ENCODE measurements at places on chromosomes 5 and 9.

- no peak for DNase-seq
Measured at GRCh38 chr5:142637871-142638270, 48.0 kb downstream of the FGF1 start.

- DNase-seq = no peak
Measured at GRCh38 chr9:77827104-77827784, 179.1 kb upstream of the GNA14 start.

DNA sequence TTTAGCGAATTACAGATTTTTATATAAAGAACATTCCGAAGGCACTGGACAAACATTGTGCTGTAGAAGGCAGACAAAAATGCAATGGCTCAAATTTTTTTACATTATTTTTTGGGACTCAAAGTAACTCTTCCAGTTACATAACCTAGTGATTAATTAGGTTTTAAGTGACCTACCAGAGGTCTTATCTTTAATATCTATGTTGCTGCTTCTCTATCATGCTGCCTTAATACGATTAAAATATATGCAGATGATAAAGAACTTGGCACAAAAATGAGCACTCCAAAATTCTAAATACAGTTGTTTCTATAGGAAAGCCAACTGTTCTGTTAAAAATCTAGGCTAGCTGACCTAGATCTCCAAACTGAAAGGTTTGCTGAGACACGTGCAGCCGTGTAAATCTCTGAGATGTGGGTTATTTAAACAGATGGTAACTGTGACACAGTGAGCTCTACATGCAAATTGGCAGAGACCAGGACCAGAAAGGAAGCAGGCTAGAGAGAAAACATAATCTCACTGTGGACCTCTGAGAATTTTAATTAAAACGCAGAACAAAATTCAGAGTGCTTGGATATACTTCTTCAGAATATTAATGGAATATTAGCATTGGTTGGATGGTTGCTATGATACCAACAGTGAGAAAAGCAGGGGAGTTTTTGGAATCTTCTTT is 56.2 kb downstream of the CAMK4 start:
- DNase-seq = no peak

DNA sequence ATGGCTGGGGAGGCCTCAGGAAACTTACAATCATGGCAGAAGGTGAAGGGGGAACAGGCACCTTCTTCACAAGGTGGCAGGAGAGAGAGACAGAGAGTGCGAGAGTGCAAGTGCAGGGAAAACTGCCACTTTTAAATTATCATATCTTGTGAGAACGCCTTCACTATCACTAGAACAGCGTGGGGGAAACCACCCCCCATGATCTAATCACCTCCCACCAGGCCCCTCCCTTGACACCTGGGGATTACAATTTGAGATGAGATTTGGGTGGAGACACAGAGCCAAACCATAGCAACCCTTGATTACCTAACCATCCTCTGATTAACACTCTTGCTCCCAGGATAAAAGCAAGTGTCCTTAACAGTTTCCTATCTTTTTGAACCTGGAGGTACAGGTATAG is 21.1 kb downstream of the ADAMTS19 start:
- DNase-seq = no peak

DNA sequence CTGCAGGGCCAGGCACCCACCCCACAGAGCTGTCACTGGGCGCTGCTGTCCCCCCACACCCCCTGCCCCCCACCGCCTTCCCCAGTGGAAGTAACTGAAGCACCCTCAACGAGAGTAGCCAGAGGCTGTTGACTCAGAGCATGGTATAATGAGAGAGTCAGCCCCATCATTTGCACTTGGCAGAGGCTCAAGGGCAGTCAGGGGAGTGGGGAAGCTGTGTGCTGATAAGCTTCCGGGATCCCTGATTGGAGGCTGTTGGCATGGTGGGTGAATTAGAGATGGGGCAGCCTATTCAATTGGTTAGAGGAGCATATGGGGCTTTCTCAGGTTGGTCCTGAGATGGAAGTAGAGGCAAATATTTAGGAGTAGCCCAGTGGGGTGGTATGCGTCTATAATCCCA is 77.1 kb upstream of the GOLM1 start:
- DNase-seq = peak; percentile 83

DNA sequence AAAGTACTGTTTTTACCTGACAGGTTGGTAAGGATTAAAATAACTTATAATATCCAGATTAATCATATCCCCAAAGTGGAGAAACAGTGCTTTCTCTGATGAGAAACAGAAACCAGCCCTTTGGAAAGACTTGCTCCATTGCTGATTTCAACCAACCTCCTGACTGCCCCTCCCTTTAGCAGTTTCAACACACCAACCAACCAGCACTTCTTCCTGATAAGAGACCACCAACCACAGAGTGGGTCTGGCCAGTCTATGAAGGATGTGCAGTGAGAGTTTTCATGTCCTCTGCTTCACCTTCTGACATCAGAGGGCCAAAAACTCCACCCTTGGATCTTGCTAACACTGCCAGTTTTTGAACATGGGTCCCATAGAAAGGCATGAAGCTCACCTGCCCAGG is 28.1 kb downstream of the RIGI start:
- no peak for DNase-seq

GRCh38 chr5:7363067-7363677 is 32.8 kb upstream of the ADCY2 start:
- no peak for DNase-seq

- peak; percentile 37 for DNase-seq
Measured at GRCh38 chr9:121499427-121500164, at the start of gene GGTA1. GGTA1 (minus strand) TSS chr9:121499844; CDS start chr9:121467922, 31,922 bp downstream.

GRCh38 chr5:143559586-143560109 is 156.2 kb upstream of the NR3C1 start:
- no peak for DNase-seq

- peak; percentile 93 for DNase-seq
Measured at GRCh38 chr9:35114113-35114839, 1.4 kb downstream of the ATOSB start.

DNA sequence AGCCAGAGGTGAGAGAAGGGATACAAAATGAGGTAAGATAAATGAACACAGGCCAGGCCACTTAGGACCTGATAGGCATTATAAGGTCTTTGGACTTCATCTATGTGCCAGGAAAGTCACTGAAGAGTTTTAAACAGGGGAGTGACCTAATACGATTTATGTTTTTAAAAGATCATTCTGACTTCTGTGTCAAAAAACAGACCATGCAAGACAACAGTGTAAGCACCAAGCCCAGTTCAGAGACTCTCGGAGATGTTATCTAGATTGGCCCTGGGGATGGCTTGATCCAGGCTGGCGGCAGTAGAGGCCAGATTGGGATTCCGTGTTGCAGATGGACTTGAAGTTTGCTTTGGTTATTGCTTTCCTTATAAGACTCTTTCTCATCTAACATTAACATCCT is 43.0 kb upstream of the DPYSL3 start:
- DNase-seq = no peak

GRCh38 chr5:18772475-18772874 is 1138.2 kb downstream of the TAF11L14 start:
- peak; percentile 74 for DNase-seq

DNA sequence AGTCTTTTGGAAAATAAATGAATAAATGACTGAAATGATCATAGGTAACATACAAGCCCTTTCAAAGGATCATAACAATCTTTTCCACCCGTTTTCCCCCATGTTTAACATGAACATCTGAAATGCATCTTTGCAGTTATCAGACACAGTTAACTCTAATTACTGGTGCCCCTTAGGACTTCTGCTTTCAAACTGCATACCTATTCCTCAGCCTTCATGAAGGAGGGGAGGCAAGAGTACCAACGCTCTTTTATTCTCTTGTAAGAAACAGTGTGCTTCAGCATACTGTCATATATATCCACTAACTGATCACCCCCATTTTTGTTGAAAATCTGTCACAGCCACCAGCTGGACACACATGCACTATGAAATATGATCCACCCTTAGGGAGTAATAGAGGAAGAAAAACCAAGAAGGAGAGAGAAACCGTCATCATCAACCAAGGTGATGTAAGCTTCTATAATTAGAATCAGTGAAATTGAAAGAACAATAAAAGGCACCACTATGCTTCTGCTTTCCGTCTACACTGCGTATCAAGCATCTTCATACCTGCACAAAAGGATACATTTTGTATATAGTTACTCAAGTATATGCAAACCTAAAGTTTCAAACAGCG is 98.7 kb downstream of the RAPGEF6 start:
- peak; percentile 31 for DNase-seq

DNA sequence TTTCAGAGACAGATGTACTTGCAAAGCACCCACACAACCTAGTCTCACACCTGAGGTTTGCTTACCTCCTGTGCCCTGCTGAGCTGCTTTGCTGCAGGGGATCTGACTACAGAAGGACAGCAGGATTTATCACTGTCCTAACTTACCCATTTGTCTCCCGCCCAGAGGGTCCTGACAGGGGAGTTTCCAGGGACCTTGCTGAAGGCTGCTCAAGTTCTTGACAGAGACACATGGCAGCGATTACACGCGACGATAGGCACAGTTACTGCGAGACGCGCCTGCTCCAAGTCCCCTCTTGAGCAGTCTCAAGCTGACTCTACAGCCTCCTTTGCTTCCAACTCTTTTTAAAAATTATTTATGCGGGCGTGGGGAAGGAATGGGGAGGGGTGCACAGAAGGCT is 24.6 kb upstream of the GALNT10 start:
- no peak for DNase-seq

DNA sequence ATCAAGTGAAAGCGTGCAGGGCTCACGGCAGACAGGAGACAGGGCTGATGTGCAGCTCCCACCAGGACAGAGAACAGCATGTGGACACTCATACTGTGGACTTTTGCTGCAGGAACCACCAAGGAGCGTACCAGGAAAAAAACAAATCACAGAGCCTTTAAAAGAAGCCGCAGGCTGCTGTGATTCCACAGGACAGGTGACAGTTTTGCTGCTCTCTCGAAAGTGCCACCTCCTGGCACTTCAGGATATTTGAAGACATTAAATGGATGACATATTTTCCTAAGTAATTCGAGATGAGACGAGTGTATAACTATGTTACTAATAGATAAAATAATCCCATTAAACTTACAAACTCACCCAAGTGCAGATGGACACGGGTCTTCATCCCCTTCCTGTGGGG is 29.3 kb downstream of the ZDHHC11 start:
- no peak for DNase-seq

- DNase-seq = no peak
Measured at GRCh38 chr9:114518599-114519022, 13.3 kb upstream of the WHRN start.

DNA sequence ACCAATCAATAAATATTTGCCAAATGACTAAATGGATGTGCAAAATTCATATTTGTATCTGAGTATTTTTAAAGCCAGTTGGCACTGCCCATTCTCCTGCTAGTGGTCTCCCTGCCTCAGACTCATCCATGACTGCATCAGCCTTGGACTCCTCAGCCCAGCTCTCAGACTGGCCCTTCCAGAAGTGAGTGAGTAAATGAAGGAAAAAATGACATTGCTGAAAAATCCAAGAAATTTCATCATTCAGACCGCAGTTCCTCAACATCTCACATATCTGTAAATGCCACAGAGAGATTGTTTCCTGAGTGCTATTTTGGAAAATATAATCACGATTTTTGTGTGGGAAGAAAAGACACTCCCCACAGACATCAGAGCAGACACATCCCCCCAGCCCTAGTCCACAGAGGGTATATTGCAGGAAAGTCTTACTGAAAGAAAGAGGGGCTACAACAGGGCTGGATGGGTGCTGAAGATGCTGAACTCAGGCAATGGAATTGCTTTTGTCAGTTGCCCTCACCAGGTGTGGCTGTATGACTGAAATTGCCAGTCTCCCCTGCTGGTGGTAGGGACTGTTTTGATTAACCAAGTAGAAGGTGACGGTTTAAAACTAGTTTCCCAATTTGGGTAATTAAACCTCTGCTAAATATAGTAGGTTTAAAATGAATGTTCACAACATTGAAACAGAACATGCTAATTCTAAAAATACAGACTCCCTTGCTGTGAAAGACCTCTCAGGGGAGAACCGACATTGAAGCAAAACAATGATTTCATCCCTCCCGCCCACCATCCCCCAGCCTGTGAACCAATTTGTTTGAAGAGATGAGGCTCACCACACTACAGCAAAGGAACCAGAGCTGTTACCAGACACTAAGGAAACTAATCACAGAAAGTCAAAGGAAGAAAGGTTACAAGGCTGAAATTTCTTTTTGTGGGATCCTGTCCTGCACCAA is 158.8 kb downstream of the DEPDC1B start:
- no peak for DNase-seq

- DNase-seq = no peak
Measured at GRCh38 chr5:173717959-173718358, 101.5 kb upstream of the BOD1 start.

- no peak for DNase-seq
Measured at GRCh38 chr5:76820526-76820890, 1.7 kb downstream of the F2RL1 start.

DNA sequence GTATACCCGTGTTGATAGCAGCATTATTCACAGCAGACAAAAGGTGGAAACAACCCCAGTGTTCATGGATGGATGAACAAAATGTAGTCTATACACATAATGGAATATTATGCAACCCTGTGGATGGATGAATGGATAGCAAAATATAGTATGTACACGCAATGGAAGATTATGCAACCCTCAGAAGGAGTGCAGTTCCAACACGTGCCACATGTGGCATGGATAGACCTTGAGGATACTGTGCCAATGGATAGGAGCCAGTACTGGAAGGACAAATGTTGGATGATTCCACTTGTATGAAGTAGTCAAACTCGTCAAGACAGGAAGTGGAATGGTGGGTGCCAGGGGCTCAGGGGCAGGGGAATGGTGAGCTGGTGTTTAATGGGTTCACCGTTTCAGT is 44.9 kb downstream of the PLEKHG4B start:
- peak; percentile 50 for DNase-seq

DNA sequence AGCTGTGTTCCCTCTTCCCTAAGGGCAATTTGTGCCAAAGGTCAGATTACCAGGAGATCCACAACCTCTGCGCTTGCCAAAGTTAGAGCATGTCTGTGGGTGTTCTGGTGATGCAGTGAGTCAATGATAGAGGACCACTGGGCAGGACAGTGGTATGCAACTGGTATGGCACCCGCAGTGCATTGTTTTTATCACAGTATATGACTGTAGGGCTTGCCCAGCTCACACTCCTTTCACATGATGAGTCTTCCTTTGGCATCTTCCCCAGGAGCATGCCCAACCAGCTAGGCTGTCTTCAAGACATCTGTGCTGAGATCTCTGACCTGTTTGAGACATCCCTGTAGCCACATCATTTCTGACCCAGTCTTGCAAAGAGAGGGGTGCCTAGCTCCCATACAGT is 1650.0 kb upstream of the CDH6 start:
- no peak for DNase-seq
